Activated naive CD8-positive, alpha-beta T cell treated with anti-CD3 and anti-CD28 coated beads for 36 hours (primary cell): ENCODE measurements at places on chromosomes 1 and 21. TPM values are rescaled to one million over a fixed set of nuclear protein-coding genes. Genes with fewer than 3 reads are reported as not detected.
A peak's percentile ranks its signal among the peaks of the same experiment; 100 is the strongest.

GRCh38 chr1:114149211-114149610 is 4.5 kb downstream of the SYT6 start:
- no peak for DNase-seq

DNA sequence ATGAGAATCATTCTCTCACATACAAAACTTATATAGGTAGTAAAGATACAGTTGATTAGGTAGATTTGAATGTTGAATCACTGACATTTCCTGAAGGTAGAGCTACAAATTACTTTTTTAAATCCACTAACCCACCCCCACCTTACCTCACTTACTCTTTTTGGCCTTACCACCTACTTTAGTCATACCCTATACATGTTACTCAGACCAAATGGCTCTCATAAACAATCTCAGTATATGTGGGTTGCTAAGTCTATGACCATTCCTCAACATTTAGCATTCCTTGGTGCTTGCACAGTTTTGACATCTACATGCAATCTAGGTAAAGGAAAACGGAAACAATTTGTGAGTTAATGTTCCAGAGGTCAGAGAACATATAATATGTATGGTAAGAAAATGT is 26.3 kb downstream of the SYDE2 start:
- DNase-seq = no peak

- no peak for DNase-seq
Measured at GRCh38 chr1:8002329-8002910, 23.7 kb downstream of the ERRFI1 start.

GRCh38 chr1:33366762-33367484 is 46.0 kb upstream of the A3GALT2 start:
- DNase-seq = no peak

DNA sequence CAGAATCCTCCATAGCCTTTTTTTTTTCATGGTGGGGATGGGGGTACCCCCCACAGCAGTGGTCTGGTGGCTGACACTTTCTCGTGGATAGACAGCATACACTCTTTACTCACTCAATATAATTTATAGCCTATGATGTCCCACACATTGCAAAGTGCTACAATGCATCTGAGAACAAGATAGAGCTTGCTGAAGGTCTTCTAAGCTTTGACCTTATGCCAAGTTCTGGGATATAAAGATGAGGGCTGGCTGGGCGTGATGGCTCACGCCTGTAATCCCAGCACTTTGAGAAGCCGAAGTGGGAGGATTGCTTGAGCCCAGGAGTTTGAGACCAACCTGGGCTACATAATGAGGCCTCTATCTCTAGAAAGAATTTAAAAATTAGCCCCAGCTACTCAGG is 78.0 kb downstream of the MPZL1 start:
- DNase-seq = no peak

- DNase-seq = no peak
Measured at GRCh38 chr1:211527888-211528287, 35.9 kb upstream of the RD3 start.

- no peak for DNase-seq
Measured at GRCh38 chr1:3668585-3669300, 16.4 kb downstream of the TP73 start.

- no peak for DNase-seq
Measured at GRCh38 chr1:58804853-58805565, 21.2 kb upstream of the JUN start.

- no peak for DNase-seq
Measured at GRCh38 chr1:230939806-230940489, 38.7 kb downstream of the TTC13 start.

DNA sequence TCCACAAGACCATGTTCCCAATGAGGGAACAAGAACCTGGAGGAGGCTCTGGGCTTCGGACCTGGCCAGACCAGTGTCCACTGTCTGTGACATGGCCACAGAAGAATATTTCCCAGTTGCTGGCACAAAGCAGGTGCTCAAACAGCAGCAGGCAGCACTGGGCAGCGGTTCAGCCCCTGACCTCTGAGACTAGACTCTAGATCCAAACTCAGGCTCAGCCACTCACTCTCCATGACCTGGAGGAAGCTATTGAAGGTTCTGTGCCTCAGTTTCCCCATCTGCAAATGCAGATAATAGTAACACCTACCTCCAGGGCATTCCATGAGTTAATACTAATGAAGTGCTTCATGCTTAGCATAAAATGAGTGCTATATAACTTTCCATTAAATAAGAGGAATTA is 8.0 kb downstream of the TMPRSS2 start:
- no peak for DNase-seq

- no peak for DNase-seq
Measured at GRCh38 chr1:206882555-206882954, 14.7 kb upstream of the IL24 start.

GRCh38 chr1:85438353-85438752 is 26.6 kb downstream of the DDAH1 start:
- no peak for DNase-seq

DNA sequence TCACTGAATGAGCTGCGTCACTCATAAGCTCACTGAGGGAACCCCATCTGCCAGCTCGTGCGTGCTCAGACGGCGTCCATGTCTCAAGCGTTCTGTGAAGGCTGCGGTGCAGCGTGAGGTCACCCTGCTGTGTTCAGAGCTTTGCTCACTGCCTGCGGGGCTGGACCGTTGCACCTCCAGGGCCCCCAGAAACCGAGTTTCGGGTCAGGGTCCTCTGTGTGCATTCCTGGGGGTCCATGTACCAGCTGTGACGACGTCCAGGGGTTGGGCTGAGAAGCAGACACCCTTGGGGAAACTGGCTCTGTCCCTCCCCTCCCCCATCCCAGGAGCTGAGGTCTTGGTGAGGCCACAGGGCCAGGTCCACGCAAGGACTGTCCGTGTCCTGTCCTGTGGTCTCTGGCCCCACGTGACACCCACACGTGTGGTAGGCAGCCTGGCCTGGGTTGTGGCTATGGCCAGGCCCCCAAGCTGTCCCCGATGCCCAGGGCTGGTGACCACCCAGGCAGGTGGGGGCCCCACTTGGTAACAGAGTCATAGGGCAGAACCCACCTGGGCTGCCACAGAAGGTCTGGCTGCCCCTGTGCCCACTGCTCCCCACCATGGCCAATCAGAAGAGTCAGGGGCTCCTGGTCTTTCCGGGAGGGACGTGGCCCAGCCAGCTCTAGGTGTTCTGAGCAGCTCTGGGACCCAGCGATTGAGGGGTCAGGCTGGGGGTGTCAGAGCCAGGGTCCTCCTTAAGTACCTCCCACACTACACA is 24.4 kb downstream of the FTCD start:
- DNase-seq = no peak

GRCh38 chr1:93450321-93450720 is 2.4 kb downstream of the FNBP1L start:
- no peak for DNase-seq

GRCh38 chr1:36089393-36090121 is 865 bp downstream of the ADPRS start:
- no peak for DNase-seq

- DNase-seq = no peak
Measured at GRCh38 chr1:228123505-228123904, 14.4 kb upstream of the MRPL55 start.

DNA sequence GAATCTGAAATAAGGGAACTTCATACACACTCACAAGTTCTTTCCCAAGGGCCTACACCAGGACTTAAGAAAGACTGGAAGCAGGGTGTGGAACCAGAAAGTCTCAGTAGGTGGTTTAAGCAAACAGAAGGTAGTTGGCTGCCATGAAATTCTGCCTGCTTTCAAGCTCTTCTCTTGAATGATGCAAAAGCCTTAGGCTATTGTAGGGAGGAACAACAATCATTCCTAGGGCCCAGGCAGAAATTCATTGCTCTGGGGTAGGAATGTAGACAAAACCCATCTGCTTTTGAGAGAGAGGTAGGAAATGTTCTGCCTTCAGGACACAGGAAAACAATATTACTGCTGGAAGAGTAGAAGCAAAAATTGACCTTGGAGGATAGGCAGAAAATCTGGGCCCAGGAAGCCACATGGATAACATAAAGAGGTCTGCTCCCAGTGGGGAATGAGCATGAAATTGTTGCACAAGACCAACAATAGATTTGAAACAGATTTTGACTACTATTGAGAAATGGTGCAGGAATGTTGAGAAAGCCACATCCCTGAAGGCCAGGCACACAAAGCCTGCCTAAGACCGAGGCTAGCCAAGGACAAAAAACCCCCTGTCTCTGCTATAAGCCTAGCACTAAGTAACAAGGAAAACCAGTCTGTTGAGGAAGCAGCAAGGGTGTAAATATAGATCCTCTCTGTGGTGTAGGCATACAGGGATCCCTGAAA is 22.7 kb upstream of the SFT2D2 start:
- no peak for DNase-seq

- no peak for DNase-seq
Measured at GRCh38 chr1:155648207-155649147, 38.5 kb downstream of the MSTO1 start.

DNA sequence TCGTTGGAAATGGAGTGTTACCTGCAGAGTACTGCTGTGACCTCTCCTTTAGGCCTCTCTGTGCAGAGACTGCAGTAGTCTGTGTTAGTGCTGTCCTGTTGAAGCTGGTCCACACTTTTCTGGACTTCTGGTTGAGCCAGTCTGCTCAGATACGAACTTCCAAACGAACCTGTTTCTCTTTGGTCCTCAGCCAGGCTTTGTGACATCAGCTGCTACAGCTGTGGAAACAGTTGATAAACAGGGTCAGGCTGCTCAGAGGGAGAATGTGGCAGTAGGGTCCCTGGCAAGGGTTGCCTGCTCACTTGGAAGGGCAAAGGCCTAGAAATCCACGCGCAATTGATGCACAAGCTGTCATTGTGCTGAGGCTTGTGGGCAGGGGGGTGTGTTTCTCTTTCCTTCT is 98.8 kb downstream of the NOS1AP start:
- no peak for DNase-seq

GRCh38 chr1:113701429-113701828 is 57.9 kb downstream of the PHTF1 start:
- no peak for DNase-seq

GRCh38 chr1:46343351-46343695 is 2.7 kb downstream of the NSUN4 start:
- DNase-seq = no peak

DNA sequence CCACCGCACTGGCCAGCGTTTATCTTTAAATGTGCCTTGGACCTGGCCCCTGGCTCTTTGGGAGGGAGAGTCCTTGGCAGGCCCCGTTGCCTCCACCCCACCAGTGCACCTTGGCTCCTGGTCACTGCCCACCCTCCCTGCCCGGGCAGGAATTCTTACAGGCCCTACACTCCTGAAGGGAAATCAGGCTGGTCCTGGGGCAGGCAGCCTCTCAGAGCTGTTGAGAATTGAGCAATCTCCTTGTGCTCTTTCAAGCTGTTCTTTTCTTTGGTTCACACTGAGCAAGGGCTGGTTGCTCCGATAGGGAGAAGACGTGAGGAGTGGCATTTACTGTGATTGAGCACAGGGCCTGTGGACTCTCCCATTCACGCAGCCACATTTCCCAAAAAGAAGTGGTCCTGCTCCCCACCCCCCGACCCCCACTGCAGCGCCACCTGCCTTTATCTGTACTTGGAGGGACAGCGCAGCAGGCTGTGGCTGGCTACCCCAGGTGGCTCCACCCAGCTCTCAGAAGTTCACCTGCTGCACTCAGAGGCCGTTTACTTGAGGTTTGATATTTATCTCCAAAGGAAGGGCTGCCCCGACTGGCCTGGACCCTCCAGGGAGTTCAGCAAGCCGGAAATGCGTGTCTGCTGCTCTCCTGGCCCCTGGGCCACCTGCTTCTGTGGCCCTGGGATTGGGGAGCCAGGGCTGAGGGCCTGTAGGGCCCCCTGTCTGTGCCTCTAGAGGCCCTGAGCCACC is 47.8 kb downstream of the SKI start:
- DNase-seq = no peak

DNA sequence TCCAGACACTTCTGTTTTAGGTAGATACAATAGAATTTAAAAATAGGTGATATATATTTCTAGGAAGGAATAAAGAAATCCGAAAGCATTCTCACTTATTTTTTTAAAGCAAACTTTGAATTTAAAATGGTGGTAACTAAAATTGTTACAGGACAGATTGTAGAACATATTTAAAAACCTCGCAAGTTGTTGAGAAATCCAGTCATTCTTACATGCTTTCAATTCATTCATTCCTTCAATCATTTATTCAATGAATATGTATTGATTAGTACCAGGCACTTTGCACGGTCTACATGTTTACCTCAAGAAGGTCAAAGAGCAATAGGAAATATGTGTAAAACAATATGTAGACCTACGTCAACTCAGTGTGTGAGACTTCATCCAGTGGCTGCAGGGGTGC is 189.9 kb upstream of the SNX7 start:
- no peak for DNase-seq

DNA sequence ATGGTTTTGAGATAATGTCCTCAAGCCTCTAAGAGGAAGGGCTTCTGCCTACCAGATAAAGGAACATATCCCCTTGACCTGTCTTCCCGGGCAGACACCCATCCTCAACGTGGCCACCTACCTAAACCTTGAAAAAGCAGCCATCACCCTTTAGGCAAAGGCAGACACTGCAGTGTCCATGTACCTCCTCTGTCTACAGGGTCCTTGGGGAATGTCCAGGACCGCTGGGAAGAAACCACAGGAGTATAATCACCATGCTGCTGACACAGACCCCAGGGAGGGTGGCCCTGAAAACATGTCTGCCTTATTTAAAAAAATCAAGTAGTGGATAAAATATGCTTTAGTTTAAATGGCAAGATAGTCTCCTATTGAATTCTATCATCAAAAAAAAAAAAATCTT is 16.6 kb downstream of the BCAR3 start:
- no peak for DNase-seq

DNA sequence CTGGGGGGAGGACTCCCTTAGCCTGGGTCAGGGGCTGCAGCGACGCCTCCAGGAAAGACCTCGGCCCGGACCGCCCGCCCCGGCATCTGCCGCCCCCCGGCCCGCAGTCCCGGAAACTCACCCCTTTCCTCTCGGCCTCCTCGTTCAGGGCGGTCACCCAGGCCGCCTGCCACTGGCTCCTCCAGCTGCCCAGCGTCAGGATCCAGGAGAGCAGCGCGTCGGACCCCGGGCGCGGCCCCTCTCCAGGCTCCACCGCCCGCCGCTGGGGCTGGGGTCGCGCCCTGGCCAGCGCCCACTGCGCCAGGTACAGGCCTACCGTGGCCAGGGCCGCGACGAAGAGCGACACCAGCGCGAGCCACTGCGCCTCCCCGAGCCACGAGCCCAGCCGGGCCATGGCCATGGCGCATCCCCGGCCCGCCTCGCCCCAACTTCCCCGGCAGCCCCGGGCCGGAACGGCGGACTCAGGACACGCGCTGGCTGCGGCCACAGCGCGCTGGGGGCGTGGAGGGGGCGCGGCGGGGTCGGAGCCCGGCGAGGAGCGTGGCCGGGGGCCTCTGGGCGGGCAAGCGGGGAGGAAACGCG is 478 bp downstream of the C2CD2 start:
- DNase-seq = peak; percentile 27

GRCh38 chr1:53412285-53413174 is 46.7 kb upstream of the DMRTB1 start:
- no peak for DNase-seq

- peak; percentile 61 for DNase-seq
Measured at GRCh38 chr1:201739492-201740085, 89.4 kb upstream of the IPO9 start.

Gene RUNX3
- total RNA-seq = 144 TPM

Gene DMRTA2
- total RNA-seq = 0.08 TPM

Gene BCAN
- not detected for total RNA-seq

Gene FNDC5
- total RNA-seq = not detected

Gene CFHR5
- total RNA-seq = not detected

Gene LCE3E
- total RNA-seq = not detected

Gene LGR6
- 0.22 TPM for total RNA-seq

Gene SLC44A3
- not detected for total RNA-seq

Gene LIN28A
- not detected for total RNA-seq

Gene BATF3
- 77.9 TPM for total RNA-seq

Gene HEYL
- total RNA-seq = 0.08 TPM

Gene KRTAP21-2
- total RNA-seq = not detected
